ENCODE measurements at places on chromosomes 6 and 20.

- DNase-seq = no peak
These were observed 9.0 kb upstream of the CCN6 start for GRCh38 chr6:112044856-112045255.

- DNase-seq = no peak
These were observed 104.0 kb downstream of the MKKS start for GRCh38 chr20:10330071-10330470.

- no peak for DNase-seq
These were observed 981.3 kb upstream of the FLRT3 start for GRCh38 chr20:15318682-15319081.

GRCh38 chr6:34462551-34462971, 3.3 kb upstream of the PACSIN1 start:
- DNase-seq = no peak

DNA sequence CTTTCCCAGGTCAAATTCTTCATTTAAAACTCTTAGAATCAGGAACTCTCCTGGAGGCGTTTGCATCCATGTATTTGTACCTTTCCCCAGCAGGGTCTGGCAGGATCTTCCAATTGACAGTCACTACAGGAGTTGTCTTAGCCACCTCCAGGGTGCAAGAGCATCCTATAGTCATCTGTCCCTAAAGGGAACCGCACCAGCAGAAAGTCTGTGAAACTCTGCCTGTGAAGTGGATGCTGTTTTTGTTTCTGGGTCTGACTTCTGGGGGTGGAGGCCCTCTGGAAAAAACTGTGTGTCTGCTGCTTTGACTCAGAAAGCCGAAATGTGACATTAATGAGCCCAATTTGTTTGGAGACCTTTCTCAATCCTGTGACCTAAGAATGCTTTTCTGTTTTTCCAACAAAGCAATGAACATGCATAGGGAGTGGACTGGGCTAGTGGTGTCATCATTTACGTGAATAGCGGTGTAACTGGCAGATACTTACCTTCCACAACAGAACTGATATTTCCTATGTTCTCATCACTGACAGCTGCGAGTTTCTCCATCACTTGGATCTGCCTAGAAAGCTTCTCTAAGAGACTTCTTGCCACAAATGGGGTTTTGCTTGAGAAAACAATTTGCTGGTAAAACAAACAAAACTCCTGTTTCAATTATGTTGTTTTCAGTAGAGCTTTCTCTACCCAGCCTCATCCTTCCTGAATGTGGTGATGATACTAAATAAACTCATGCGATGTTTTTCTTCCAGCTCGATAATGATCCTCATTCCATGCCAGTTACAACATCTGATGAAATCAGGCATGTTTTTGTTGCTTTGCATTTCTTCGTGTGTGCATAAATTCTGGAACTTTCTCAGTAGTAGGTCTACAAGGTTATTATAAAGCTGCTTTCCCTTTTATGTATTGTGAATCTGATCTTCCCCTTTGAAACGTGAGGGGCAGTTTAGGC, 33.3 kb upstream of the ARMH2 start:
- no peak for DNase-seq

- no peak for DNase-seq
These were observed 55.3 kb upstream of the BTN3A2 start for GRCh38 chr6:26309731-26310142.

- no peak for DNase-seq
These were observed 74.7 kb downstream of the PTCHD4 start for GRCh38 chr6:48036316-48036715.

- no peak for DNase-seq
These were observed 4.5 kb upstream of the SGK2 start for GRCh38 chr20:43554369-43554768.

DNA sequence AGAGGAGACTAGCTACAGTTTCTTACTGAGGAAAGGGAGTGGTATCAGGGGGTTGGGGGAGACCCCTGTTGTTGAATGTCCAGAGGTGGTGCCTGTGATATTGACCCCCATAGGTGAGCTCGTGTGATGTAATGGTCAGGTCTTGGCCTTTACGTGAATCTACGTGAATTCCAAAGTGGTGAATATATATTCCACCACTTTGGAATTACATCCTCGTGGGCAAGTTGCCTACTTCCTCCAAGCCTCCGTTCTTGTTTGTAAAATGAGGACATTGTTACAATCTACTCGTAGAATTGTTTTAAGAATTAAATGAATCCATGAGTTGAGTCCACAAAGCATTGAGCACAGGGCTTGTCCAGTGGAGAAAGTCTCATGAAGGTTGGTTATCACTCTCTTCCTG, 47.3 kb downstream of the TSHZ2 start:
- DNase-seq = no peak

DNA sequence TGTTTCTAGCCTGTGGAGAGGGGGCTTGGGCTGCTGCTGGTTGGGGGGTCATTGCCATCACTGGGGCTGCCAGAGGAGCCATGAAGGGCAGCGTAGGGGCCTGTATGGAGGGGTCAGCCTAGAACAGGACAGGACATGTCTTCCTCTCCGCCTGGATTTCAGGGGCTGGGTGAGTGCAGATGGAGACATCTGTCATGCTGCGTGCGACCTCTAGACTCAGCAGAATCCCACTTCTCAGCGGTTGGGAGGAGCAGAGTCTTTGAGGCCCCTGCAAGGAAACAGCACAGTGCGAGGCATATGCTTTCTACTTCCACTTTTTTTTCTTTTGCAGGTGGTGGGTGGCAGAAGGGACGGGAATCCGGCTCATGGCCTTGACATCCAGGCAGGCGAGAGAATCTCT, 67.9 kb downstream of the EZR start:
- DNase-seq = no peak

GRCh38 chr6:44456070-44456965, 68.8 kb downstream of the CDC5L start:
- DNase-seq = no peak

- DNase-seq = no peak
These were observed 41.1 kb downstream of the HNF4A start for GRCh38 chr20:44396369-44397130.

- DNase-seq = no peak
These were observed 15.6 kb upstream of the MATN4 start for GRCh38 chr20:45323731-45324130.

DNA sequence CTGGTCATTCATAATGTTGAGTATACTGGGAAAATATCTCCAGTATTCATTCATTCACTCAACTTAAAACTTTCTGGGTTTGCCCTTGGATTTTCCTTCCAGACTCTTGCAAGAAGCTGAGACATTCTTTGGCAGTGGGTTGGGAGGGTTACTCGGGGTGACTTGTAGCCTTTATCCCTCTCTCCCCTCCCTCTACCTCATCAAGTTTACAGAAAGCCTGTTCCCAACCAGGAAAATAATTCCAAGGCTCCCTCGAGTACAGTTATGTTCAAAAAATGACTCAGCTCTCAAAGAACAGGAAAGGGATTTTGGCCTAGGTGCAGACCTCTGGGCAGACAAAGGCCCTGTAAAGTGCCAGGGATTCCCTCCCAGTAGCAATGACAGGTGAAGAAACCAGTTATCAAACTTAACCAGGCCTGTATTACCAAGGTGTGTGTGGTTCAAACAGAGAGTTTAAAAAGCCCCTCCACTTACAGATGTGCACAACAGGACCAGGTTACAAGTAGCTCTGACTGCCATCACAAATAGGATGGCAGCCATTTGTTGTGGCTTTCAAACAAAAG, 22.2 kb downstream of the FKBP1A start:
- DNase-seq = no peak

DNA sequence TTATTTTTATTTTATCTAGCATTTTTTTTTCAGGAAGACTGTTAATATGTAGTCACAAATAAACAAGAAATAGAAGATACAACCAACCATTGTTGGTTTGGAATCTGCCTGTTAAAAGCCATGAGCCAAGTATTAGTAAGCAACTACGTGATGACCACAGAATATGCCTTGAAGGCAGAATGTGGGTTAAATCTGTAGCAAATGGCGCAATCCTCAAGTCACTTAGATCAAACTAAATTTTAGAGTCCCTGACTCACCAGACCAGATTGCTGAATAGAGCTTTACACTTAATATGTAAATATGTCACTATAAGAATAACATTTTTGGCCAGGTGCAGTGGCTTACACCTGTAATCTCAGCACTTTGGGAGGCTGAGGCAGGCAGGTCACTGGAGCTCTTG, 800.1 kb upstream of the CITED2 start:
- no peak for DNase-seq

- no peak for DNase-seq
These were observed 36.2 kb upstream of the NANP start for GRCh38 chr20:25659999-25660398.

GRCh38 chr6:32182555-32182981, 1.5 kb downstream of the AGER start:
- DNase-seq = no peak

- DNase-seq = no peak
These were observed 156.0 kb downstream of the TBC1D7 start for GRCh38 chr6:13172291-13172690.

- no peak for DNase-seq
These were observed 2.4 kb upstream of the GNMT start for GRCh38 chr6:42958125-42958524.

DNA sequence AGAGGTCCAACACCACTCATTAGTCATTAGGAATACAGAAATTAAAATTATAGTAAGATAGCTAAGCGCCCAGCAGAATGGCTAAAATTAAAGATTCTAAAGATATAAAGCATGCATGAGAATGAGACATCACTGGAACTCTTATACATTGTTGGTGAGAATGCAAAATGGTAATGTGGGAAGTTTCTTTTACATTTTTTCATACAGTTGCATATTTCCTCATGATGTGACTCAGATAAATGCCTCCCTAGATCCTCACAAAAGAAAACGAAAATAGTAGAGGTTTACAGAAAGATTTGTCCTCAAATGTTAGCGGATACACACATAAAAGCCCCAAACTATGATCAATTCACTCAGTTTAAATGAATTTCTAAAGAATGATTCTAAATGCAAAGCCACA, 633.7 kb upstream of the GJE1 start:
- DNase-seq = no peak

DNA sequence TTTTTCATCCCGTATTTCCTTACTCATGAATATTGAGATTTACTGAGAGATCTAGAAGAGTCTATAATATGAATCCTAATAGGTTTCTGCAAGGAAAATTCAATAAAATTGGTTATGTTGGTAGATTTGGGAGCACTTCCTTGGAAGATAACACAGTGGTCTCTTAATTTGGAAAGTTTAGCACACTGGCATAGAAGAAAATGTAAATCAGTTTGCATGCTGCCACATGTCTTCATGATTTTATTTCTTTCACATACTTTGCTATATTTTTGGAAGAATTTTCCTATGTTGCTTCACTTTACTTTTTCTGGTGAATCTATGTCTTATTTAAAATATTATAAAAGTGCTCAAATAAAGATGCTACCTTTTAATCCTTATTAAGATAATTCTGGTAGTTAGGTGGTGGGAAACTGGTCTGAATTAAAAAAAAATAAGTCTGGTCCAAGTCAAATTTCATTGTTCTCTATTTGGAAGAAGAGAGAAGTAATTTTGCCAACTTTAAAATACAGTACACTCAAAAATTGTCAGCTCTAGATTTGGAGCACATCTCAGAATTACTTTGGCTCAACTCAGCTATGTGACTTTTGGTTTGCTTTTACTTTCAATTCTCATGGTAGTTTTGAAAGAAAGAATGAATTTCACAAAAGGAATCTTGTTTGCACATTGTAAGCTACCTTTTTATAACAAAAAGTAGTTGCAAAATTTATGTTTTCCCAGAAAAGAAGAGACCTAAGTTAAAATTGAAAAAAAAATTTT, 197.3 kb downstream of the CENPW start:
- no peak for DNase-seq

- no peak for DNase-seq
These were observed 709.9 kb downstream of the TFAP2A start for GRCh38 chr6:9704989-9705388.

DNA sequence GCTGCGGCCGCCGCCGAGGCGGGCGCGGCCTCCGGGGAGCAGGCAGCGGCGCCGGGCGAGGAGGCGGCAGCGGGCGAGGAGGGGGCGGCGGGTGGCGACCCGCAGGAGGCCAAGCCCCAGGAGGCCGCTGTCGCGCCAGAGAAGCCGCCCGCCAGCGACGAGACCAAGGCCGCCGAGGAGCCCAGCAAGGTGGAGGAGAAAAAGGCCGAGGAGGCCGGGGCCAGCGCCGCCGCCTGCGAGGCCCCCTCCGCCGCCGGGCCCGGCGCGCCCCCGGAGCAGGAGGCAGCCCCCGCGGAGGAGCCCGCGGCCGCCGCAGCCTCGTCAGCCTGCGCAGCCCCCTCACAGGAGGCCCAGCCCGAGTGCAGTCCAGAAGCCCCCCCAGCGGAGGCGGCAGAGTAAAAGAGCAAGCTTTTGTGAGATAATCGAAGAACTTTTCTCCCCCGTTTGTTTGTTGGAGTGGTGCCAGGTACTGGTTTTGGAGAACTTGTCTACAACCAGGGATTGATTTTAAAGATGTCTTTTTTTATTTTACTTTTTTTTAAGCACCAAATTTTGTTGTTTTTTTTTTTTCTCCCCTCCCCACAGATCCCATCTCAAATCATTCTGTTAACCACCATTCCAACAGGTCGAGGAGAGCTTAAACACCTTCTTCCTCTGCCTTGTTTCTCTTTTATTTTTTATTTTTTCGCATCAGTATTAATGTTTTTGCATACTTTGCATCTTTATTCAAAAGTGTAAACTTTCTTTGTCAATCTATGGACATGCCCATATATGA, 3.2 kb downstream of the MARCKS start:
- DNase-seq = no peak

DNA sequence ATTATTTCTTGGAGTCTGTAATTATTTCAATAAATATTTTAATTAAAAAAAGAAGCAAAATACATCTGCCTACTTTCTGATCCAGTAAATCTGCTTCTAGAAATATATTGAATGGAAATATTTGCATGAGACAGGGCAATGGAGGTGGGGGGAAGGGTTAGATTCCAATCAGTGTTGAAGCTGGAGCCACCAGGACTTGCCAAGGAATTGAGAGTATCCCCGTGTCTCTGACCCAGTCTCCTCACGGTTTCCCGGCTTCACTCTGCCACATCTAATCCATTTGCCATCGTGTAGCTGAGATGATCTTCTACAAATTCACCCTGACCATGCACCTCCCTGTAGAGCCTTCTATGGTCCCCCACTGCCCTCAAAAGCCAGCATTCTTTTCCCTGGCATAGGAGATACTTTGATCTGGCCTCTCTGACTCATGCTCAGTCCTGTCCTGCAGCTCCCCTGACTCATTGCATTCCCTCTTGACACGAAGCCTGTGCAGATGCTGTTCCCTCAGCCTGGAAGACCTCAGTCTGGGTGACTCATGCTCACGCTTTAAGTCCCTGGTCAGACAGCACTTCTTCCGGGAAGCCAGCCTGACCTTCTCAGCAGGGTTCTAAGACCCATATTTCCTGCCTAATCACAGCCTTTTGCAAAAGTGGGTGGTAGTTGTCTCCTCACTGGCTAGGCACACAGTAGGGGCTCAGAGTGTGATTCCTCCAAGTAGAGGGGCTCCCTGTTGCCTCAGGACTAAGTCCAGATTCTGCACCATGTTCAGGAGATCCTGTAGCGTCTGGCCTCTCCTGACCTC, 23.0 kb upstream of the FKBP1A start:
- DNase-seq = no peak

- no peak for DNase-seq
These were observed 1172.2 kb upstream of the CITED2 start for GRCh38 chr6:140546640-140547039.

- no peak for DNase-seq
These were observed 179.8 kb downstream of the GMPR start for GRCh38 chr6:16418151-16418550.

Measured in mesenteric fat pad (tissue), 1 donor.